ENCODE measurements at places on chromosomes 6 and 20.

GRCh38 chr20:41830702-41831101 lies 212.5 kb upstream of the CHD6 start:
- no peak for DNase-seq

DNA sequence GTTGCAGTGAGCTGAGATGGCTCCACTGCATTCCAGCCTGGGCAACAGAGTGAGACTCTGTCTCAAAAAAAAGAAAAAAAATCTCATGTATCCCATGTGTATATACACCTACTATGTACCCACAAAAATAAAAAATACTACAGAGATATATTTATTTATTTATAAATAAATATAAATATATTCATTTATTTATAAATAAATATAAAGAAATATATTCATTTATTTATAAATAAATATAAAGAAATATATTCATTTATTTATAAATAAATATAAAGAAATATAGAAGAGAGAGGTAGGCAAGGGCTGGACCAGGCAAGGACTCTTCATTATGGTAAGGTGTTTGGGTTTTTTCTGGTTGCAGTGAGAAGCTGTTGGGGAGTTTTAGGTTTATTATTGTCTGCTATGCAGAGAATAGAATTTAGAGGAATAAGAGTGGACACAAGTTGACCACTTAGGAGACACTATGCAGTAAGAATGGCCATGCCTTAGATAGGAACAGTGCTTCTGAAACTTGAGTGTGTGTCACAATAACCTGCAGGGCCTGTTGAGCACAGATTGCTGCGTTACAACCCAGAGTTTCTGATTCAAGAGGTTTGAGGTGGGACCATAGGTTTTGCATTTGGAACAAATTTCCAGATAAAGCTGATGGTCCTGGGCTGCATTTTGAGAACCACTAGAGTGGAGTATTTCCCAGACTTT lies 254.2 kb downstream of the EYA4 start:
- DNase-seq, result no peak

GRCh38 chr6:52517502-52518278 lies 59.2 kb downstream of the TRAM2 start:
- peak; percentile 13 for DNase-seq

GRCh38 chr6:119133400-119133799 lies 54.9 kb upstream of the FAM184A start:
- DNase-seq, result peak; percentile 21

DNA sequence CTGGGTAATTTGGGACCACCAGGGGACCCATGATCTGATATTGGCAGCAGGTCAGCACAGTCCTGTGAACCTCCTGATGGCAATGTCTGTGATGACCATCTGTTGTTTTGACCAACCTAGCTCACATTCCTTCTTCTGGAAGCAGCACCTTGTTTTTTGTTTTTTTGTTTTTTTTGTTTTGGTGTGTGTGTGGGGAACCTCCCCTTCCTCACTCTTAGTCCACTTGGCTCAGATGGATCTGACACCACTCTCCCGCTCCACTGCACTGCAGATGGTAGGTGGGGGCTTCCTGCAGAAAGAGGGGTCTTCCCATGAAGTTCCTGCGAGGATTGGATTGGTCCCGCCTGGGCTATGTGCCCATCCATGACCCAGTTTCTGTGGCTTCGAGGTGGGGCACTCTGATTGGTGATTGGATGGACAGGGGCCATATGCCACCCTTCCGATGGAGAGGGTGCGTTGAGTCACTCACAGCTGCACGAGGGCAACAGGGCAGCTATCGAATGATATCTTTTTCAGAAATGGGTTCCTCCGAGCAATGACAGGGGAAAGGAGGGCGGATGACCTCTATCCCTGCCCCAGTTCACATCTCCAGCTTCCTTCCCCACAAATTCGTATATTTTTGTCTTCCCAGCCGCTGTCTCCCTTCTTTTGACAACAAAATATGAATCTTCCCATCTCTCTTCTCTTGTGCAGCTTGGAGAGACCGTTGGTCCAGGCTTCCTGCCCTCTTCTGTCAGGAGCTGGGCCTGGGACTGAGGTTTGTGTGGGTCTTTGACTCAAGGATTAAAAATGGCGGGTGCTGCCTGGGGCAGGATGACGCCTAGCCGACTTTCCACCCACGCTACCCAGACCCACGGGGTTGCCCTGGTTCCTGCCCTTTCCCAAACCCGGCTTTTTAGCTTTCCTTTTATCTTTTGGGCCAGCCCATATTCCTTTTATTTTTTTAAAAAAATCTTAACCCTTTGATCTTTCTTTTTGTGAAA lies 132.1 kb upstream of the KCNG1 start:
- no peak for DNase-seq

DNA sequence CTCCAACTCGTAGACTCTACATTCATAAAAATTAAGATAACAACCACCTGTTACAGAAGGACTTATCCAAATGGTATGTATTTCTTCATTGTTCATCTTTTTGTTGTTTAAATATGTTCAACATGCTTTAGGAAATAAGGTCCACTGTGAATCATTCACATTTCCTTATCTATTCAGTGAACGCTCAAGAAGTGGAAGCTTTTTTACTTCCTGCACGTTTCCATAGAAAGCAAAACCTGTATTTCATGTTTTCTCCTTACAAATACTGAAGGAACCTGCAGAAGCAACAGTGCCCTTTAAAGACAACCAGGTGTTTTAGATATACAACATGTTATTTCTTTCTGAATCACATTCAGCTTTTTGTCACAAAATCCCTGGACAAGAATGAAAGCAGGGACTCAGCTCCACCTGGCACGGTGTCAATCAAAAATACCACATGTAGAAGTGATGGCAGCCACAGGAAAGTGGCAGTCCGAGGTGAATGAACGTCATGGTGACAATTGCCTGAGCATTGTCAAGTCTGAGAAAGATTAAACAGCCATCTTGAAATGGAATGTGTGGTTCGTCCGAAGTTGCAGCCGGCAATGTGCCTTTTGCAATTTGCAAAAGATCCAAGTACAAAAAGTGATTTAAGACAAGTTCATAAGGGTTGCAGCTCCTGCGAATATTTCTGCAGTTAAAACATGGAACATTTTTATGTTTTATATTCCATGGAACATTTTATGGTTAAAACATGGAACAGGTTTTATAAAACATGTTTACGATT lies 66.7 kb upstream of the RIPOR2 start:
- no peak for DNase-seq

- no peak for DNase-seq
These were observed 179.8 kb upstream of the BMP5 start for GRCh38 chr6:56055081-56055704.

DNA sequence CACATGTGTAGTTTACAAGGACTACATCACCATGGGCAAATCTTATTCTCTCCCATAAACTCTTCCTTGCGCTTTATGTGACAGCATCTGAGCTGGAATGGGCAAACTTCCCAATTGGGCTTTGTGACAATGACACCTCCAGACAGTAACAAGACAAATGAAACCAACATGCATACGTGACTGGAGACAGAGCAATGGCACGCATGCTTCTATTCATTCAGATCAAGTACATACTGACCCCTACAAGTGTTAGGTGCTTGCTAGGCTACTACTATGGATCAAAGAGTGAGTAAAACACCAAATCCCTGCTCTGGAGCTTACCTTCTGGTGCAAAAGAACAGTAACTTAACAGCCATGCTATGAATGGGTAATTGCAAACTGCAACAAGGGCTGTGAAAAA lies 394.9 kb downstream of the BTBD9 start:
- no peak for DNase-seq

- no peak for DNase-seq
These were observed 3.7 kb upstream of the RPP40 start for GRCh38 chr6:5007531-5007930.

DNA sequence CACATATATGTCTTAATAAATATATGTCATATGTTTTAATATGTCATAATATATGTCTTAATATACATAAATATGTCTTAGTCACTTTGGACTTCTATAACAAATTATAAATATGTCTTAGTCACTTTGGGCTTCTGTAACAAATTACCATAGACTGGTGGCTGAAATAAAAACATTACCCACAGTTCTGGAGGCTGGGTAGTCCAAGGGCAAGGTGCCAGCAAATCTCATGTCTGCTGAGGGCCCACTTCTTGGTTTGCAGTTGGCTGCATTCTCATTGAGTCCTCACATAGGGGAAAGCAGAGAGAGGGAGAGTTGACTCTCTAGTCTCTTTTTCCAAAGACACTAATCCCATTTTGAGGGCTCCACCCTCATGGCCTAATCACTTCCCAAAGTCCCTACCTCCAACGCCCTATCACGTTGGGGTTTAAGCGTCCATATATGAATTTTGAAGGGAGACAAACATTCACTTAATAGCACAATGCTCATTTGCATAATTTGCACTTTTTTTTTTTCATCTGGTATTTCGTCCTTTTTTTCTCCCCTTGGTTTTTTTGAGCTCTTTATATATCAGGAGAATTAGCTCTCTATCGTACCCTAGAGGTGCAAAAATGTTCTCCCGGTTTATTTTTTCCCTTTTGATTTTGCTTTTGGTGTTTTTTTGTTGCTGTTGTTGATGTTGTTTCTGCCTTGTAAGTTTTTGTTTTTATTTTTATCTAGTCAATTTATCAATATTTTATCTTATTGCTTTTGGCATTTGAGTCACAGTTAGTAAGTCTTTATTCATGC lies 266.4 kb downstream of the PLCB1 start:
- peak; percentile 35 for DNase-seq

GRCh38 chr6:106927531-106928398 lies 46.8 kb downstream of the CD24 start:
- DNase-seq, result peak; percentile 54

Measured in NCI-H82 (cell line).